Hippocampal formation (tissue), 2 donors: ENCODE measurements at places on chromosomes 13 and 19.

- no peak for DNase-seq
These were observed 389.5 kb downstream of the KCNRG start for GRCh38 chr13:50404769-50405168.

DNA sequence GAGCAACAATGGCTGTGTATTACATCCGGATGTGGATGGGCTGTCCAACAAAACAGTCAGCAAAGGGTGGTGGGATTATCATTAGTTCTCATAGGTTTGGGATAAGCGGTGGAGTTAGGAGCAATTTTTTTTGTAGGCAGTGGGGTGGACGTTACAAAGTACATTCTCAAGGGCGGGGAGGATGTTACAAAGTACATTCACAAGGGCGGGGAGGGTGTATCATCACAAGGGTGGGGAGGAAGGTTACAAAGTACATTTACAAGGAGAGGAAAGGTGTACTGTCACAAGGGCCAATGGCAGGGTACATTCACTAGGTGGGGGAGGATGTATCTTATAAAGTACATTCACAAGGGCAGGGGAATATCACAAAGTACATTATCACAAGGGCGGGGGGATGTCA, 20.8 kb upstream of the ZNF561 start:
- DNase-seq, result no peak

GRCh38 chr19:38557205-38557799, 60.5 kb downstream of the MAP4K1 start:
- no peak for DNase-seq

DNA sequence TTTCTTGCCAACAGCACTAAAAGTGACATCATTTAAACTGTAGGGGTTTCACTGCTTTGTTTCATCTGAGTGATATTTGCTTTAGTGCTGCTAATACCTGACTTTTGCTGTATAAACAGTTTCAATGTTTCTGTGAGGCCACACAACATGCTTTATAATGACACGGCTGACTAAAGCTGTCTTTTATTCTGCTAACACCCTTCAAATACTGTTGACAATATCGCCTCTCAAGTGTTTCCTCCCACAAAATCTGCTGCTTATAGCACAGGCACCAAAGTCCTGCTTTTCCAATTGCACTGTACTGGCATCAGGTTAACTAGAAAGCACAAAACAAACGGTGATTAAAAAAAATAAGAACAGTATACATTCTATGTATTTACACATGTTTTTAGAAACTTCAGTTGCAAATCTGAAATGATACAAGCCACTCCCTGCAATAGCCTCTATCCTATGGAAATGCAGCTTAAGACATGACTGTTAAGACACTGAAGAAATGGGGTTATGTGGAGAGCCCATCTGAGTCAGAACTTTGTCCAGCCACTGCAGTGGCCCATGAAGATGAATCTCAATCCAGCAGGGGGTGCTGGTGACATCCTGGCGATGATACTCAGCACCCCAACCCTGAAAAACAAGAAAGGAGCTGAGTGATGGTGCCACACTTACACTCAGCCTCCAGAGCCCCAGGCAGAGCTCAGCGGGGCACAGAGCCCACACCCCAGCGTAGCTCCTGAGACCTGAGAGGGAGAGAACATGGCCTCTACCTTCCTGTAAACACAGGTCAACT, 29.4 kb downstream of the RFXAP start:
- no peak for DNase-seq
